NCI-H1092 (cell line): ENCODE measurements at places on chromosomes 2 and 18.

DNA sequence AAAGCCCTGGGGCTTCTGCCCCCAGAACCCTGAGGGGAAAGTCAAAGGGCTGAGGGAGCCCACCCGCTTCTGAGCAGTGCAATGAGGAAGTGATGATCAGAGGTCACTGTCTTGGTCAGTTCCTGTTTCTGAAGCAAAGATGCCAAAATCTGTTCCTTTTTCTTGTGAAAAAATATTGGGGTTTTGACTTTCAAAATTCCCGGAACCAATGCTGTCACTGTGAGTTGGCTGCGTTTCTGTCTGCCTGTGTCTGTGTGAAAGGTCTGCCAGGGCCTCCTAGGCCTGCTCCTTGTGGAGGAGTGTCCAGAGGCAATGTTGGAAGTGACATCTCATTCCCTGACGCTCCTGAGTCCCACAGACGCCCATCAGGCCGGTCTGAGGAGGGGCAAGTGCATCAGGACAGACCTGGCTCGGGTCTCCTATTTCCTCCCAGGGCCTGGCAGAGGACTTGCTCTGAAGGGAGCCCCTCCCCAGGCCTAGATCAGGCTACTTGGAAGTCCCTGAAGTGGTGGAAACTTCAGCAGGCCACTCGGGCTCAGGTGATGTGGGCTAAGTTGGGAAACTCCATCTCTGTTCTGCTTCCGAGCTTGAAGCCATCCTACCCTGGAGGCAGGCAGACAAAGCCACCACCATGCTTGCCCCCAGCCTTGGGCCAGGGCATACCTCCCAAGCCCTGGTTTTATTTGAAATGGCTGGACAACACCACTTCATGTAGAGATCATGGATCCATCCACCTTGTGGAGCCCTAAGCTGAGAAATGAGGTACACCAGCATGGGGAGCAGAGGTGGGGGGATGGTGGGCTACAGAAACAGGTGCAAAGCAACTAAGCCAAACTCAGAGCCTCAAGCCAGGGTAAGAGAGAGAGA, 51.0 kb downstream of the PKDCC start:
- DNase-seq, result no peak

DNA sequence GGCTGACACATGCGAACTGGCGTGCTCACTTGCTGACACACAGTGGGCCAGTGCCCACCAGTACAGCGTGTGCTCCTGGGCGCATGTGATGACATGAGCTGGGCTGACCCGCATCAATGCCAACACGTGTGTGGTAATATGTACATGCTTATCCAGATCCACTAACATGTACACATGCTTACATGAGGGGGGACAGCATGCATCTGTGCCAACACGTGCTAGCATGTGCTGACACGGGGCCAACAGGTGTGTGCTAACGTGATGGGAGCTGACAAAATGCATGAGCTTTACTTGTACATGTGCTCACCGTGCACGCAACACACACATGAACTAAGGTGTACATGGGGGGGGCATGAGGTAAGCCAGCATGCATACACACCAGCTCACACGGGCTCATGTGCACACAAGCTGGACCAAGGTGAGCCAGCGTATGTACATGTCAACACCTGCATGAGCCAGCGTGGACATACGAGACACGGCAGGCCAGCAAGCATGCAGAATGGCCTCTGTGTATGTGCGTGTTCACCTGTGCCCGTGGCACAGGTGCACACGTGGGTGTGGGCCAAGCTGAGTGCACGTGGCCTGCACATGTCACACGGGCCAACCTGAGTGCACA, 28.5 kb downstream of the GPC1 start:
- DNase-seq, result no peak

- DNase-seq, result peak; percentile 90
Measured at GRCh38 chr2:176114120-176114929, 2.3 kb upstream of the HOXD10 start.

GRCh38 chr2:43179942-43180341, 46.5 kb downstream of the ZFP36L2 start:
- DNase-seq, result no peak

DNA sequence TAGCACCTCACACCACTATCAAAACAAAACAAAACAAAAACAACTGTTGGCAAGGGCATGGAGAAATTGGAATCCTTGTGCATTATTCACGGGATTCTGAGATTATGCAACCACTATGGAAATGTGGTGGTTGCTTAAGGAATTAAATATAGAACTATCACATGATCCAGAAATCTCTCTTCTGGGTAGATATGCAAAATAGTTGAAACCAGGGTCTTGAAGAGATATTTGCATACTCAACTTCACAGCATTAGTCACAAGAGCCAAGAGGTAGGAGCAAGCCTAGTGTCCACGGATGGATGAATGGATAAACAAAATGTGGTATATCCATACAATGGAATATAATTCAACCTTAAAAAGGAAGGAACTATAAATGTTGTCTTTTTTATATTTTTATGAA, 7.0 kb downstream of the TMEM131 start:
- DNase-seq, result no peak

- DNase-seq, result no peak
Measured at GRCh38 chr2:186256540-186256939, 229.5 kb upstream of the ZC3H15 start.

GRCh38 chr2:3267869-3268704, 109.5 kb downstream of the EIPR1 start:
- no peak for DNase-seq

DNA sequence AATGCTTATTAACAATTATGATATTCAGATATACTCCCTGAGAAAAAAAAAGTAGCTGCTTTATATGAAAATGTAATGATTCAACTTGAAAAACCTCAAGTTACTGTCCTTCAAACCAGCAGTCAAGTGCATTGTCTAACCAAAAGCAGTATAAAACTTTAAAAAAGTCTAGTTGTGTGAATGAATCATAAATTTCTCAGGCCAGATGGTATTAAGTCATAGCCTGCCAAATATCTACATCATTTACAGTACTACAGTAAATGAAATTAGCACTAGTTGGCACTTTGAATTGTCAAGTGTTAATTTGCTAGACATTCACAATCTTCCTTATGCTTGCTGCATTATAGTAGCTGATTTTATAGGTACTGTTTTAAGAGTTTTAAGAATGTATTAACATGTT, 85.9 kb downstream of the CBLN2 start:
- no peak for DNase-seq

GRCh38 chr18:12008842-12009580, 27.7 kb downstream of the IMPA2 start:
- no peak for DNase-seq

DNA sequence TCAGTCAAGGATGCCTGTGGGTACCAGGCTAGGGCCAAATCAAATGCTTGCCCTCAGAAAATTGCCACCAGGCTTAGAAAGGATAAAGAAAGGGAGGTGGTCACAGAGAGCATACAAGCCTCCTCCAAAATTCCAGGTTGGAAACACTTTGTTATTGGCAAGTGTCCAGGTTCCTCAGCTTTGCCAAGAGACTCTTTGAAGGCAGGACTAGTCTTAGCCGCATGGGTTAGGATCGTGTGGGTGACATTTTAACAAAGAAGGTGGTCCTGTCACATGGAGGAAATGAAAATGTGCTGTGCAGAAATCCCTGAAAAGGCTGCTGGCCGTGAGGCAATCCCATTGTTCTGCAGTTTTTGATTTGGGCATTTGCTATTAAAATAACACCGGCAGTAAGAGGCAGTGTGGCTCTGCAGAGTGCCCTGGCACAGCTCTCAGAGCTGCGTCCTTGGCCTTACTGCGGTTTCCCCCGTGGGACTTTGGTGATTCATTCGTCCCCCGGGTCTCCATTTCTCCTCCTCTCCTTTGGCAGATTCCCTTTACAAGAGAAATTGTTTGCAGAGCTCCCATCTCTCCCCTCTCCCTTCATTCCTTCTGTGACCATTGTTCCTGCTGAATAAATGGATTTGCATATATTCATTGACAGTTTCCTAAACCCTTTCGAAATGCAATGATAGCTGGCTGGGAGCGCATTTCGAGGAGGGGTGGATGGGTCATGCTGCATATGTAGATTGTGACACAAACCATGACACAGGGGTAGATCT, 187.3 kb downstream of the VAPA start:
- peak; percentile 43 for DNase-seq

GRCh38 chr2:41605311-41605710, 442.5 kb upstream of the PKDCC start:
- no peak for DNase-seq

- DNase-seq, result no peak
Measured at GRCh38 chr18:32815881-32816280, 43.1 kb upstream of the KLHL14 start.

DNA sequence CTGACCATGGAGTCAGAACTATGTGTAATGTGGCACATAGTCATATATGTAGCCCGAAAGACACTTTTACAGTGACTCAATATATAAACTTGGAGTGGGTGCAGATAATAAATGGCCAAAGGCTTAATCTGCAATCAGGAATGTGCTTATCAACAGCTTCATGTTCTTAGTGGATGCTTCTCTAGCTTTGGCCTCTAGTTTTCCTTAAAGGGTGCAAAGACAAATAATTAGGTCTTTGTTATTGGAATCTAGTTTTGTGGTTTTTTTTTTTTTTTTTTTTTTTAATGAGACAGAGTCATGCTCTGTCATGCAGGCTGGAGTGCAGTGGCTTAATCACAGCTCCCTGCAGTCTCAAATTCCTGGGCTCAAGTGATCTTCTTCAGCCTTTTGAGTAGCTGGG, 625.6 kb downstream of the EPHA4 start:
- DNase-seq, result no peak

GRCh38 chr2:197096649-197097048, 170.1 kb upstream of the PGAP1 start:
- no peak for DNase-seq

GRCh38 chr2:27489118-27489497, 435 bp downstream of the IFT172 start:
- DNase-seq, result no peak

DNA sequence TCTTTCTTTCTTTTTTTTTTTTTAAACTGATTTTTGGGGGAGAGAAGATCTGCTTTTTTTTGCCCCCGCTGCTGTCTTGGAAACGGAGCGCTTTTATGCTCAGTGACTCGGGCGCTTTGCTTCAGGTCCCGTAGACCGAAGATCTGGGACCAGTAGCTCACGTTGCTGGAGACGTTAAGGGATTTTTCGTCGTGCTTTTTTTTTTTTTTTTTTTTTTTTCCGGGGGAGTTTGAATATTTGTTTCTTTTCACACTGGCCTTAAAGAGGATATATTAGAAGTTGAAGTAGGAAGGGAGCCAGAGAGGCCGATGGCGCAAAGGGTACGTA, 587 bp downstream of the MEIS1 start:
- DNase-seq, result no peak

DNA sequence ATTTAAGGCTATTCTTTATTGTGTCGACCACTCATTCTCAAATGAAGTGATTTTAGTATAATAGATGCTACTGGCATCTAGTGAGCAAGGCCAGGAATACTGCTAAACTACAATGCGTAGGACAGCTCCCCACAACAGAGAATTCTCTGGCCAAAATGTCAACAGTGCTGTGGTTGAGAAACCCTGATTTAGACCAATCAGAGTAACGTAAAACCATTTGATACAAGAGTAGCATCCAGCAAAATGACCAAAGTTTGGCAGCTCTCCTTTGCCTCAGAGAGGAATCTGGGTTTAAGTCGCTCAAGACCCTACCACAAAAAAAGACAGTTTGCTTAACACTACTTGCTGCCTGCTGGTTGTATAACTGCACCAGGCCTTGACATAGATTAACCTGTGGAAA, 37.0 kb upstream of the TTN start:
- no peak for DNase-seq

DNA sequence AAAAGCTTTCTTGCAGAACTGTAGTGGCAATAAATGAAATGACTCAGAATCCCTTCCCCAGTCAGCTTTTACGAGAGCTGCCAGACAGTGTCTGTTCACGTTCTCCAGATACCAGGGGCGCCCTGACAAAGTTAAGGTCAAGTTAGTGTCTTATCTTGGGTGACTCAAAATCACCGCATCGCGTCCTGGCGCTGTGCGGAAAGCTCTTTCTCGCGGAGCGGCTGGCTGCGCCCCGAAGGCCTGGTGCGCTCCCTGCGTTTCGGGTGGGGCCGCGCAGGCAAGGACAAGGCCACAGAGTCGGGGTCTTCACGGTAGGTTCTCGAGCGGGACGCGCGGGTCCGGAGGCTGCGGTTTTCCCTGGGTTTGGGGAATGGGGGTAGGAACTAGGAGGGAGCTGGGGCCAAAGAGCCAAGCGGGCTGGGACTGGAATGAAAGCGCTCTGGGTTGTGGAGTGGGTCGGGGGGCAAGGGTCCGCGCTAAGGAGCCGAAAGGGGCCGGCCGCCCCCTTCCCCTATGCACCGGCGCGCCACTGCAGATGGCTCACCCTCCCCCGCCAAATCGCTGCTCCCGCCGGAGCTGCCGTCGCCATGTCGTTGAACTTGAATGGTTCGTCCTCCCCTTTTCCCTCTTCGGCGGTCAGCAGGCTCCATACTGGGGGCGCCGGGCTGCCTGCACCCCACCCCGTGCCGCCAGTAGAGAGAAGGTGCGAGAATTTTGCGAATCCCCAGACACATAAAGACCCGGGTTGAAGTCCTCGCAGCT, 2.6 kb upstream of the HOXD11 start:
- no peak for DNase-seq
